ENCODE measurements at places on chromosomes 1 and 21. TPM values are rescaled to one million over a fixed set of nuclear protein-coding genes. Genes with fewer than 3 reads are reported as not detected.

MFSD2A gene
- total RNA-seq, result 1.0 TPM

AUNIP gene
- total RNA-seq, result 0.28 TPM

PTPN7 gene
- total RNA-seq, result 1.0 TPM

INAVA gene
- 11.3 TPM for total RNA-seq

CFAP74 gene
- total RNA-seq, result not detected

CLCA1 gene
- not detected for total RNA-seq

LYST gene
- 8.1 TPM for total RNA-seq

DNA sequence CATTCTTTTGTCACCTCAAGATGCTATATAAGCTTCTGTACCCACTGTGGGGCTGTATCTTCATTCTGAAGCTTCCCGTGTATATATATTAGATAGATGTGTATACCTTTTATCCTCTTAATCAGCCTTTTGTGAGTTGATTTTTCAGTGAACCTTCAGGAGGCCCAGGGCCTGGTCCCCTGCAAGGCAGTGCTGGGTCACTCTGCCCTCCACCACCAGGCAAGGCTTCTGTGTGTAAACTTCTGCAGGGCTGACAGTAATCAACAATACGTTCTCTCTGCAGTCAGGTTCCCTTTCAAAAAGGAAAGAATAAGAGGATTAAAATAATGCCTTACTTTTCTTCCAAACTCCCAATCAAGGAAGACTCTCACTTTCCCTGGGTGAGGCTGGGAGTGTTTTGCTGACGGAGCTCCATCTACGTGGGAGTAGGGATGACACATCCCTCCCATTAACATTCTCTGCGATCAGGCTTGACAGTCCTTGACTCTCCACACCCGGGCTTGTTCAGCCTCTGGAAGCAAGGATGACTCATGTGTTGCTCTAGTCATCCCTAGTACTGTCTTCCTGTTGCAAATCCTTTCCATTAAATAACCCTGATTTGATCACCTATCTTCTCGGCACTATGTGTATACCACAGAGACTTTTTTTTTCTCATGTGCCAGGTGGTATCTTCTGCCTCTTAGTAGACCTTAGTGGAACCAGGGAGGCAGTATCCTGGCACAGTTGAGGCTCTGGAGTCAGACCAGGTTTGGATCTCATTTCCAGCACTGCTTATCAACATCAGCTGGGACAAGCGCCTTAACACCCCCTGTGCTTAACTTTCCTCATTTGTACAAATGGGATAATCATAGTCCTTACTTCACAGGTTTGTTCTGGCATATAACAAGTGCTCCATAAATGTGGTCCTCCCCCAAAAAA is 70.3 kb upstream of the KCNK1 start:
- no peaks in the 10 kb centered on the region for H3K36me3 ChIP-seq
- H3K27ac ChIP-seq, result no peak overlapping the region
- H3K4me1 ChIP-seq, result no peaks in the 10 kb centered on the region
- H3K4me3 ChIP-seq, result no peak overlapping the region
- DNase-seq, result peak; percentile 21

DNA sequence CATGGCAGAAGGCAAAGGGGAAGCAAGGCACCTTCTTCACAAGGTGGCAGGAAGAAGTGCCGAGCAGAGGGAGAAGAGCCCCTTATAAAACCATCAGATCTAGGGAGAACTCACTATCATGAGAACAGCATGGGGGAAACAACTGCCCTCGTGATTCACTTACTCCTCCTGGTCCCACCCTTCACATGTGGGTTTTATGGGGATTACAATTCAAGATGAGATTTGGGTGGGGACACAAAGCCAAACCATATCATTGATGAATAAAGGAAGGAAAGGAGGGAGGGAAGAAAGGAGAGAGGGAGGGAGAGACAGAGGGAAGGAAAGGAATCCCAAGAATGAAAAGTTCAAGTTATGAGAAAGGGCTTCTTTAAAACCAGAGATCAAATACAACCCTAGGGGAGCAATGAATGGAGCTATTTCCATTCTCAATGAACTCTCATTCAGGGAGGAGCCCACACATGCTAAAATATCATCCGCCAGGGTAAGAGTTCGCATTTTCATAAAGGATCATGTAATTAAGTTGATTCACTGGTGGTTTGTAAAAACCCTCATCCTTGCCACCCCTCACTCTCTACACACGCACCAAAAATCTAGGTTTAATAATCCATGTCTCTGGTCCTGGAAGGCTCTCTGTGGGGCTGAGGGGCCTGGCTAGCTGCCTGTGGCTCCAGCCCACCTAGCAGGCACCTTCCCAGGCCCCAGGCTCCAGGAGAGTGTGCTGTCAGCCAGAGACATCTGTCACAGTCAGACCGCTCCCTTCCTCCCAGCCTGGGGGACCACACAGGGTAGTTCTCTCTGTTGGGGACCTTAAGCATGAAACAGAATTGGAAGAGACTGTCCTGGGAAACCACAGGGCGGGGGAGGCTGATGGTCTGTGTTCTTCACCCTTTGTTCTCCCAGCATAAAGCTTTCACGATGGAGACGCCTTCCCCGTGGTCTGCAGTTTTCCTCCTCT is 94.0 kb downstream of the CCDC185 start:
- DNase-seq, result no peak
- H3K27me3 ChIP-seq, result no peaks in the 10 kb centered on the region
- no peak overlapping the region for H3K4me3 ChIP-seq
- H3K36me3 ChIP-seq, result no peaks in the 10 kb centered on the region
- no peaks in the 10 kb centered on the region for H3K4me1 ChIP-seq

DNA sequence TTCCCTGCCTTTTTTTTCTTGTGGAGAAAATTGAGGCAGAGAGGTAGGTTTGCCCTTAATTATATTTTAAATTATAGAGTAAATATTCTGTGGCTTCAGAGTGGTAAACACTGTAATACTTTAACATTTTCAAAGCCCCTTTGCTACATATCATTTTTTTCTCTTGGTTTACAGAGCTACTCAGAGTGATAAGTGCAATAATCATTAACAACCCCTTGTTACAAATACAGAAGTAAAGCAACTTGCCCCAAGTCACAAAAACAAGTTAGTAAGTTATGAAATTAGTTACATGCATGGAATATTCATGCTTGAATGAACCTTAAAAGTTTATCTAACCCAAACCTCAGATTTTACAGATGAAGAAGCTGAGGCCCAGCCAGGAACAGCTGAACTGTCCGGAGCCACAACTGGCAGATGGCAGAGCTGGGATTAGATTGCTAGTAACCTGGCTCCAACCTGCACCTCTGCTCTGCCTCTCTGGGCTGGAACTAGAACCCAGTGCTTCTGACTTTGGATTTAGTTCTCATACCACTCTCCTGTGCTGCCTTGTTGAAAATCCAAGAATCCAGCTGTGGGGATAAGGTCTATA is 48.7 kb downstream of the TNN start:
- H3K27ac ChIP-seq, result no peak overlapping the region
- no peaks in the 10 kb centered on the region for H3K36me3 ChIP-seq
- DNase-seq, result no peak
- H3K4me3 ChIP-seq, result no peak overlapping the region
- H3K27me3 ChIP-seq, result no peaks in the 10 kb centered on the region
- H3K4me1 ChIP-seq, result no peaks in the 10 kb centered on the region

DNA sequence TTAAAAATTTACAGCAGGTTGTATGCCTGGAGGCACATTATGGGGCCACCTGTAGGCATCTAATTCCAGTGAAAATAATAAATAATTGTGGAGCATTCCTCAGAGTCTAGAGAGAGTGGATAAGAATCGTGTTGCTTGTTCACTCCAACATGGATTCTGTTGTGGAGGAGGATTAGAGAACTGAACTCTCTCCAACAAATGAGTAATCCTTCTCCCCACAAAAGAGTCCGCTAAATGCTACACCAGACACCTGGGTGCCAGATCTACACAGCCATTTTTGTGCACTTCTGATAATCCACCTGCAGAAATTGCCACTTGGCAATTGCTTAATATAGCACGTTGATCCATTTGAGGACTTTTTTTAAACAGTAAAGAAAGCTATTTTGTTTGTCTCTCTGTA is 113.7 kb upstream of the DPYD start:
- no peak overlapping the region for H3K4me3 ChIP-seq
- H3K27ac ChIP-seq, result no peak overlapping the region
- H3K36me3 ChIP-seq, result no peaks in the 10 kb centered on the region
- H3K27me3 ChIP-seq, result no peaks in the 10 kb centered on the region

Data from pancreas (tissue), 10 donors.